ENCODE measurements at places on chromosomes 2 and 18.

GRCh38 chr2:171745806-171746205, 58.5 kb downstream of the DYNC1I2 start:
- DNase-seq, result no peak

- no peak for DNase-seq
Measured at GRCh38 chr18:62258616-62259015, 66.5 kb upstream of the TNFRSF11A start.

- DNase-seq, result no peak
Measured at GRCh38 chr2:24721470-24721869, 71.7 kb downstream of the PTRHD1 start.

- DNase-seq, result no peak
Measured at GRCh38 chr2:165634282-165634681, 159.8 kb downstream of the GALNT3 start.

- DNase-seq, result no peak
Measured at GRCh38 chr2:169285531-169286235, 76.7 kb downstream of the LRP2 start.

- DNase-seq, result no peak
Measured at GRCh38 chr18:27366151-27366550, 181.0 kb upstream of the CHST9 start.

DNA sequence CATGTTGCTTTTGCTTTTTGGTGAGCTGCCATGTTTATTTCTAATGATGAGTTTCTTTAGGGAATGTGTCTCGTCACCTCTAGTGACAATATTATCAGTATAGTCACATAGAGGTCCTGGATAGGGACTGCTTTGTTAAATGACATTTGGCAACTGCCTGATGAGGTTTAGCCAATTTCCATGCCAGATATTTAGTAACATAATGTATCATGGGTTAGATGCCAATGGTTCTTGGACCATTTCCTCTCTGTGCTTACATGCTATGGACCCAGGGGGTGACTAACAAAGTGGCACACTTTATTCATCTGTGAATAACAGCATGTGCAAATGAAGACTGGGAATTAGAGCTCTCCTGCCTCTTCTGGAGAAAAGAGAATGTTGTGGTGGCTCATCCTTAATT, 56.2 kb upstream of the RAB27B start:
- no peak for DNase-seq

GRCh38 chr2:13091455-13091854, 374.7 kb downstream of the TRIB2 start:
- DNase-seq, result no peak

- no peak for DNase-seq
Measured at GRCh38 chr2:108244667-108245414, 5.1 kb downstream of the SULT1C3 start.

GRCh38 chr18:29588446-29589100, 1411.6 kb upstream of the CDH2 start:
- no peak for DNase-seq

- DNase-seq, result no peak
Measured at GRCh38 chr2:79368116-79368630, 144.7 kb upstream of the CTNNA2 start.

DNA sequence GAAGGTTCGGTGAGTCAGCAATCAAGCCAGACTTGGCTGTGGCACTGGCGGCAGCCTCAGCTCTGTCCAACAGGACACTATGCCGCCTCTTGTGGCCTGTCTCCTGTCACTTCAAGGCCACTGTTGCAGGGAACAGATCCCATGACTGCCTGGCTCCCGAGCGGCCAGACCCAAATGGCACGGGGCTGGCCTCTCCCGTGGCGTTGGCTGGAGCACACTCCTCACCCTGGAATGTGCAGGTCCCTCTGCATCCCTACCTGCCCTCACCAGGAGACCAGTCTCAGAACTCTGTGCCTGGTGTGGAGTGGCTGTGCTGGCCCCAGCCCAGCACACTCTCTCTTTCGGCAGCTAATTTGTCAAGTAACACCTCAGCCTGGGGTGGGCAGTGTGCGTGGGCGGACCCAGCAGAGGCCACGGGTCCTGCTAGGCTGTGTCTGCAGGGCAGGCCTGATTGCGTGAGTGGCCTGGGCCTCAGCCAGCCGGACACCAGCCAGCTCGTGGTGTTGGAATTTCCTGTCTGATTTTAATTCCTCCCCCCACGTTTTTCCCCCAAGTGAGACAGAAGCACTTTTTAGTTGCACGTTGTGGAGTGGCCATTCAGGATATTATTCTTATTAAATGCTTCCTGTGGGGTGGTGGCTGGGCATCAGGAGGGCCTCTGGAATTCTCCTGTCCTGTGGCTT, 179.3 kb downstream of the GLI2 start:
- DNase-seq, result no peak

DNA sequence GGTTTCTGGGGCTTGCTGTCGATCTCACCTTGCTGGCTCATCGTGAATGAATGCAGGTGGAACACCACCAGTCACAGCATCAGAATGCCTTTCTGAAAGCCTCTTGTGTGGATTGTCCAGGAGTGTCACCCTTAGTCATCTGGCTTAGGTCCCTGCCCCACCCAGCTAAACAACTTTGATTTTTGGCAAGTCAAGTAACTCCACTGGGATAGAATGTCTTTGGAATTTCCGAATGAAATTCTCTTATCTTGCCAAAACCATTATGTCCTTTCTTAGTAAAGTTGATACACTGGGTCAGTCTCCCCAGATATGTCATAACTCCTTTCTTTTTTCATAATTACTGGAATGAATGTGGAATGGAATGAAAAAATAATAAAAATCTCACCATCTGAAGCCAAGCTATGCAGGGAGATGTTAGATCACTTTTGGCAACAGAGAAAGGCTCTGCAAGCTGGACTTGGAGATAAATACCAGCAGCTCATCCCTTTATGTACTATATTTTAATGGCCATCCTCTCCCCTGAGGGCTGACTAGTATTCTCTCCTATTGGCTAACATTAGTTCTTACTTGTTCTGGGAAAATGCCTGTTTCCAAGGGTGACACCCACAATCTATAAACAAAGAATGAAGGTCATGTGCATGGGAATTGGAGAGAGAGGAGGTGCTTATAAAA, 35.4 kb downstream of the INSIG2 start:
- DNase-seq, result no peak

DNA sequence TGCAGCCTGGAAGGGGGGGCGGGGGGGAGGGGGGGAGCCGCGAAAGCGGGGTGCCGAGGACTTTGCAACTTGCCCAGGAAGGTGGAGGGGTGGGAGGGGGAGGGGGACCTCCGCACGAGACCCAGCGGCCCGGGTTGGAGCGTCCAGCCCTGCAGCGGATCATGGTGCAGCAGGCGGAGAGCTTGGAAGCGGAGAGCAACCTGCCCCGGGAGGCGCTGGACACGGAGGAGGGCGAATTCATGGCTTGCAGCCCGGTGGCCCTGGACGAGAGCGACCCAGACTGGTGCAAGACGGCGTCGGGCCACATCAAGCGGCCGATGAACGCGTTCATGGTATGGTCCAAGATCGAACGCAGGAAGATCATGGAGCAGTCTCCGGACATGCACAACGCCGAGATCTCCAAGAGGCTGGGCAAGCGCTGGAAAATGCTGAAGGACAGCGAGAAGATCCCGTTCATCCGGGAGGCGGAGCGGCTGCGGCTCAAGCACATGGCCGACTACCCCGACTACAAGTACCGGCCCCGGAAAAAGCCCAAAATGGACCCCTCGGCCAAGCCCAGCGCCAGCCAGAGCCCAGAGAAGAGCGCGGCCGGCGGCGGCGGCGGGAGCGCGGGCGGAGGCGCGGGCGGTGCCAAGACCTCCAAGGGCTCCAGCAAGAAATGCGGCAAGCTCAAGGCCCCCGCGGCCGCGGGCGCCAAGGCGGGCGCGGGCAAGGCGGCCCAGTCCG, 540 bp downstream of the SOX11 start:
- DNase-seq, result no peak

DNA sequence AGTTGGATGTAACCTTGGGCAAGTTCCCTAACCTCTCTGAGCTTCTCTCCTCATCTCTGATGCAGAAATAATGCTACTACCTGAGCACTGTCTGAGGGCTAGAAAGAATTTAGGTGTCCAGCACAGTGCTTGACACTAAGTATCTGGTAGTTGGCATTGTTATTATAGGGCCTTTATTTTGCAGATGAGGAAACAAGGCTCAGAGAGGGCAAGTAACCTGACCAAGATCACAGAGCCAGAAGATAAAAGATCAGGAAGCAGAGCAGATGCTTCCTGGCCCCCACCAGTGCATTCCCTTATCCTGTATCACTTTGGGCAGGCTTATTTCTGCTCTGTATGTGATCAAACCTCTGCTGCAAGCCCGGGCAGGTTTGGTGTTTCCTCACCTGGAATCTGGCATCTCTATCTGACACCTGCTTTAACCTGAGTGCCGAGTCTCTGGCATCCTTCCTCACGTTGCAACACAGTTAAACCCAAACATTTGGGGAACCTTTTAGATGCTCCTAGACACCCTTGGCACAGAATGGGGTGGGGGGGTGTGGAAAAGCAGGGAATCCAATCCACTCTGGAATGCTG, 69.9 kb downstream of the PLB1 start:
- no peak for DNase-seq

DNA sequence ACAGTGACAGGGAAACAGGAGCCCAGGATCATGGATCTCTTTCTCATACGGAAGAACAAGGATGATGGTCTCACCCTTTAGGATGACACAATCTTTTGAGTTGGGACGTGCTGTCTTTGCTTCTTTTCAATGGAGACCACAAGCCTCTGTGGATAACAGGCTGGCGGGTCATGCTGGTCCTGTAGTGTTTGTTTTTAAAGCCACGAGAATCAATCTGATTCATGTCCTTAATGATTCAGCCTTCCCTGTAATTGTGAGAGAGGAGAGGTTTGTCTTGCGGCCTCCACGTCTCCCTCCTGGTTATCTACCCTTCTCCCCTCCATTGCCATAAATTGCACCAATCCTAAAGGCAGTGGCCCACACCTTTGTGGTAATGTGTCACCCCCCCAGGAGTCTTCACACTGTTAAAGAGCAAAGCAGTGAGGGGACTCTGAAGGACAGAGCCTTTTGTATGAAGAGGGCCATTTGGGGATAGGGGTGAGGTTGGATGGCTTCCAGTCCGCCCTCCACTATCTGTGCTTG, 87.7 kb upstream of the TGFA start:
- DNase-seq, result no peak

GRCh38 chr2:58319481-58319880, 78.4 kb upstream of the FANCL start:
- no peak for DNase-seq

GRCh38 chr2:47070920-47071824, 83.9 kb downstream of the STPG4 start:
- peak; percentile 23 for DNase-seq

DNA sequence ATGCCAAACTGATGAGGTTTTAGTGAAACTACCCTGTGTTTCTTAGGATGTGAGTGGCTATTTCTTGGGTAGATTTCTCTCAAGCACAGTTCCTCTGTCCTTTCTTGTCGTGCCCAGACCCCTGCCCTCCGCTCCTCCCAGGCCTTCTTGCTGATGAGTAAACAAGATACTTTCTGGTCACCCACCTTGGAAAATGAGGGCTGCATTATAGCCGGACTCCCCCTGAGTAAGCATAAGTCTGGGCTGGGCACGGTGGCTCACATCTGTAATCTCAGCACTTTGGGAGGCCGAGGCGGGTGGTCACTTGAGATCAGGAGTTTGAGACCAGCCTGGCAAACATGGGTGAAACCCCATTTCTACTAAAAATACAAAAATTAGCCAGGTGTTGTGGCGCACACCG, 58.5 kb downstream of the MEX3C start:
- no peak for DNase-seq

- DNase-seq, result no peak
Measured at GRCh38 chr2:69718338-69718965, 23.5 kb upstream of the ANXA4 start.

- no peak for DNase-seq
Measured at GRCh38 chr2:200104015-200104414, 148.6 kb downstream of the MAIP1 start.

- DNase-seq, result no peak
Measured at GRCh38 chr2:172080641-172081220, 4.6 kb upstream of the DLX1 start.

DNA sequence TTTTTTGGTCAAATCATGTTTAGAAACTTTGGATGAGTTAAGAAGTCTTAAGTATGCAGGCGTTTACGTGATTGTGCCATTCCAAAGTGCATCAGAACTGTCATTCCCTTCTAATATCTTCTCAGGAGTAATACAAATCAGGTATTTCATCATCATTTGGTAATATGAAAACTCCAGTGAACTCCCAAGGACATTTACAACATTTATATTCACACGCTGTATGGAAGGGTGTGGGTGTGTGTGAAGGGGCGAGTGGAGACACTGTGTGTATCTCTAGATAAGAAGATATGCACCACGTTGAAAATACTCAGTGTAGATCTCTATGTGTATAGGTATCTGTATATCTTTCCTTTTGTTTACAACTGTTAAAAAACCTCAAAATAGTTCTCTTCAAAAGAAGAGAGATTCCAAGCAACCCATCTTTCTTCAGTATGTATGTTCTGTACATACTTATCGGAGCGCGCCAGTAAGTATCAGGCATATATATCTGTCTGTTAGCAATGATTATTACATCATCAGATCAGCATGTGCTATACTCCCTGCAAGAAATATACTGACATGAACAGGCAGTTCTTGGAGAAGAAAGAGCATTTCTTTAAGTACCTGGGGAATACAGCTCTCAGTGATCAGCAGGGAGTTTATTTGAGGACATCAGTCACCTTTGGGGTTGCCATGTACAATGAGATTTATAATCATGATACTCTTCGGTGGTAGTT, 29.3 kb downstream of the COX7A2L start:
- no peak for DNase-seq

DNA sequence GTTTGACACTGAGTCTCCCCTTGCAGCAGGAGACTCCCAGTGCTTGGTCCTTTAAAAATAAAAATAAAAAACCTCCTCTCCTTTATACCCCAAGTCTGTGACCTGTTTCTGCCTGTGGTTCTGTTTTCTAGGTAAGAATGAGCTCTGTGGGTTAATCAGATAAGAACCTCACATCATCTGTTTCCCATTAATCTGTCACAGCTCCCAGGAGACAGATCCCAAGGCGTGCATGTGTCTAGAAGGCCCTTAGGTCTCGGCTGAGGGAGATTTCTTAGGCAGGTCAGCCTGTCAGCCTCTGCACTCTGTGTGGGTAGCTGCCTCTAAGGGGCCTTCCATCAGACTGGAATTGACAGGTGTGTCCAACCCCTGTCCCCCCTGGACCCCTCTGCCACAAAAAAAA, 80.7 kb downstream of the FHOD3 start:
- DNase-seq, result no peak

- no peak for DNase-seq
Measured at GRCh38 chr18:63590373-63590772, 3.2 kb downstream of the SERPINB13 start.

GRCh38 chr2:26492749-26493515, 15.0 kb upstream of the OTOF start:
- DNase-seq, result no peak

DNA sequence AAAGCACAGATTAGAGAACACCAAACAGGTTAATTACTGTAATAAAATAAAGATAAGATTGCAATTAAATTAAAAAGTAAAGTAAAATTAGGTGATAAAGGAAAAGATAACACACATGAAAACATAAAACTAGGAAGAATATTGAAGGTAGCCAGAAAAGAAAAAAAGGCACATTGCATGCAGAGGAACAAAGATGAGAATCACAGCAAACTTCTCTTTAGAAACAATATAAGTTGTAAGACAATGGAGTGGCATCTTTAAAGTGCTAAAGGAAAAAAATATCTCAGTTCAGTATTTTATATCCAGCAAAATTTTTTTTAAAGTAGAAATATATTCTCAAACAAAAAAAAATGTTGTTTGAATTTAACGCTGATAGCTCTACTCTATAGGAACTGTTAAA, 366.0 kb downstream of the CPS1 start:
- no peak for DNase-seq

GRCh38 chr2:128291161-128291843, 27.4 kb downstream of the HS6ST1 start:
- DNase-seq, result no peak

Measured in stimulated activated CD4-positive, alpha-beta T cell treated with anti-CD3 and anti-CD28 coated beads, Interleukin-2, amount 100 ng/mL, for 24 hours (primary cell).